ENCODE measurements at places on chromosomes 16 and 17. TPM values are rescaled to one million over a fixed set of nuclear protein-coding genes. Genes with fewer than 3 reads are reported as not detected.

C1QTNF1 gene
- total RNA-seq = not detected

C17orf50 gene
- not detected for total RNA-seq

- no peaks in the 10 kb centered on the region for H3K36me3 ChIP-seq
- no peak overlapping the region for H3K27ac ChIP-seq
- H3K27me3 ChIP-seq = no peaks in the 10 kb centered on the region
- no peak overlapping the region for H3K4me3 ChIP-seq
- DNase-seq = no peak
- no peaks in the 10 kb centered on the region for H3K4me1 ChIP-seq
Measured at GRCh38 chr16:67822511-67822910, 15.8 kb downstream of the TSNAXIP1 start.

- no peak overlapping the region for H3K27ac ChIP-seq
- no peaks in the 10 kb centered on the region for H3K4me1 ChIP-seq
- H3K27me3 ChIP-seq = no peaks in the 10 kb centered on the region
- DNase-seq = no peak
- H3K36me3 ChIP-seq = no peaks in the 10 kb centered on the region
Measured at GRCh38 chr16:77112746-77113145, 78.2 kb upstream of the MON1B start.

DNA sequence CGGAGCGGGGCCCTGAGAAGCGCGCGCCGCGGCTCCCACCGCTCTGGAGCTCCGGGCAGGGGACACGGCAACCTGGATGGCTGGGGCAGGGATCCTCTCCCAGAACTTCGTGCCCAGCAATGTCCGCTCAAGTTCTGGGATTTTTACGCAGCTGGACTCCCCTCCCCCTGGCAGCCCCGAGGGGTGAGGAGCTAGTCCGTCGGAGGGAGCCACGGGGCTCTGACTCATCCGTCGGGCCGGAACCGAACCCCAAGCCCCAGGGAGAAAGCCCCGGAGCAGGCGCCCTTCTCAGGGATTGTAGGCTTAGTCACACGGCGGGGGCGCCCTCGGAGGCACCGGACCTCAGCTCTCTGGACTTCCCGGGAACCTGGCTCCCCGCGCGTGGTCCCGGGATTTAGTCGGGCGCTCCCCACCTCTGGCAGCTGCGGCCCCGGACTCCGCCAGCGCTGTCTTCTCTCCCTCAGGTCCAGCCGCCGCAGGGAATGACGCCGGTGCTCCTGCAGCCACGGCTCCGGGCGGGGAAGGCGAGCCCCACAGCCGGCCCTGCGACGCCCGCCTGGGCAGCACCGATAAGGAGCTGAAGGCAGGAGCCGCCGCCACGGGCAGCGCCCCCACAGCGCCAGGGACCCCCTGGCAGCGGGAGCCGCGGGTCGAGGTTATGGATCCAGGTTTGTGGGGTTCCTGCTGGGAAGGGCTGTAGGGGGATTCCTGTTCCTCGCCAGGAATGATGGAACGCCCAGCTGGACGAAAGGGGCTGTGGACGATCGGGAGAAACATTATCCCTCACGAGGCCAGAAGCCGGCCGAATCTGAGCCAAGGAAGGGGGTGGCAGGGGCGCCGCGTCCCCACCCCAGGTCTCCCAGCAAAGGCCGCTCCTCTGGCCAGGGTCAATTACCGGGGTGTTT is 830 bp downstream of the SPHK1 start:
- peak; percentile 29 for DNase-seq
- H3K36me3 ChIP-seq = no peaks in the 10 kb centered on the region
- no peaks in the 10 kb centered on the region for H3K27me3 ChIP-seq
